ENCODE measurements at places on chromosomes 16 and 17.

GRCh38 chr17:3770466-3770865, 30.5 kb downstream of the ITGAE start:
- peak; percentile 78 for DNase-seq

DNA sequence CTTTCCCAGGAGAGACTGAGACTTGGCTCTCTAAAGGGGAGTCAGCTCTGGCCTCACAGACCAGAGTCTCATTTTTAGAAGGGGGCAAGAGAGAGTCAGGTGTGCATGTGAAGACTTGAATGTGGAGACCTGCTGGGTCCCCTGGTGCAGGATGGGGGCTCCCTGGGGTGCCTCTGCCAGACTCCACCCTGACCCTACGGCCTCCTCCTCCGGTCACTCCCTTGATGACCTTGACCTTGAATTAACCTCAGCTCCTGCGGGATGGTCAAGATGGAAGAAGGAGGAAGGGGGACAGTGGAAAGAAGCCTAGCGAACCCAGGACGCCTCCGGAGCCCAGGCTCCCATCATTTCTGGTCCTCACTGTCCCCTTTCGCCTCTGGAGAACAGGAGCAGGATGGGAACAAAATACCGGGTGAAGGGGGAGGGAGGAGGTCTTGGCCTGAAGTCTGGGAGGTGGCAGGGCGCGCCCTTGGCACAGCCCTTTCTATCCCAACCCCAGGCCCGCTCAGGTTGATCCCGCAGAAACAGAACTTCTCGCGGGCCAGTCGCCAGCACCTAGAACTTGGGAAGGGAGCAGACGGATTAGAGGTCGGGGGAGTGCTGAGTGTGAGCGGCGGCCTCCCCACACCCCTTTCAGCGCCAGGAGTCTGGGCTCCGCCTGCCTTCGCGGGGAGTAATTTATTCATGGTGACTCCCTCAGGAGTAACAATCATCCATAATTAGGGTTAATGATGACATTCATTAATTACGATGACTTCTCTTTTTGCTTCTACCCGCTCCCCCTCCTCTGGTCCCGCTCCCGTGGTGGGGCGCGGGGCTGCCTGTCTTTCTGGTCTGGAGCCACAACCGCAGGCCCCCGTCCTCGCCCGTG, 1.6 kb downstream of the STAC2 start:
- no peak for DNase-seq

- no peak for DNase-seq
These were observed 7.7 kb downstream of the PYCARD start for GRCh38 chr16:31194898-31195297.

DNA sequence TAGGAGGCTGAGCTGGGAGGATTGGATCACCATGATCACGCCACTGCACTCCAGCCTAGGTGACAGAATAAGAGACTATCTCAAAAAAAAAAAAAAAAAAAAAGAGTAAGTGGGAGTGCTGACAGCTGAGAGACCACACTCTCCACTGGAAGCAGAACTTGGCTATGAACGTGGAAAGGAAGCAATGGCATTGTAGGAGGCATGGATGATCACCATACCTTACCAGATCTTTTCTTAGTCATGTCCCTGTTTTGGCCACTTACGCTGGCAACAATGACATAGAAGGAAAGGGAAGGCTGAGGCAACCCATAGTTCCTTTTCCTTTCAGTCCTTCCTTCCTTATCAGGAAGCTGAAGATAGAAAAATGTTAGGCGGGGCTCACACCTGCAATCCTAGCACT, 3.7 kb upstream of the ATP1B2 start:
- DNase-seq = no peak

GRCh38 chr17:55154101-55154500, 110.7 kb upstream of the HLF start:
- no peak for DNase-seq

DNA sequence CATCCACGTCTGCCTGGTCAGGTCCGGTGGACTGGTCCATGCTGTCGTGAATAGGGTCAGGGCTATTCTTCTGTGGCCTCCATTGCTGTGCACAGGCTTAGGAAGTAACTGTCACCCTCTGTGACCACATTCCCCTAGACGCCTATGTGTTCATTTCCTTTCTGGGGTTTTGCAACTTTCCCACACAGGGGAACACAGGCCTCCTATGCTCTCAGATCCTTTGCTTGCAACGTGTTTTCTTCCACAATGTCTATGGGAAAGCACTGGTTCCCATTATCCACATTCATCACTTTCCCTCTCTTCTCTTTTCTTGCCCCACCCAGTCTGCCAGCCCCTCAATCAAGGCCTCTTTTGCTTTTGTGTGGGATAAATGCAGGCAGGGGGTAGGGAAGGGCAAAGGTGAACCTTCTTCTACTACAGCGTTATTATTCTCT, 43.2 kb upstream of the DNAJA2 start:
- DNase-seq = peak; percentile 8

DNA sequence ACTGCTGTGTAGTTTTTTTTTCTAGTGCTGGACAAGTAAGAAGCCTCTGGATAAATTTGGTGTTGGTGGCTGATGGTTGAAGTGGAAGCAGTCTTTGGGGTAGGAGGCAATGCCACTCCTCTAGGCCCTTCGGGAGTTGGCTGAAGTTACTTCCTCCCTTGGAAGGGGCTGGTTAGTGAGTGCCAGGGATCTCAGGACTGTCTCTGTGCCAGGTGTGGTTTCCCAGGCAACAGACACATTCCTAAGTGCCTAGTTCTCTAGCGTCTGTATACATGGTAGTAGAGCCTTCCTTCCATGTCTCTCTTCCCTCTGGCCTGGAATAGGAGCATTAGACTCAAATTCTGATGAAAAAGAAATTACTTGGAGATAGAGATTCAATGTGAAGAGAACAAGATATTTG, 15.3 kb downstream of the TMEM98 start:
- DNase-seq = no peak

DNA sequence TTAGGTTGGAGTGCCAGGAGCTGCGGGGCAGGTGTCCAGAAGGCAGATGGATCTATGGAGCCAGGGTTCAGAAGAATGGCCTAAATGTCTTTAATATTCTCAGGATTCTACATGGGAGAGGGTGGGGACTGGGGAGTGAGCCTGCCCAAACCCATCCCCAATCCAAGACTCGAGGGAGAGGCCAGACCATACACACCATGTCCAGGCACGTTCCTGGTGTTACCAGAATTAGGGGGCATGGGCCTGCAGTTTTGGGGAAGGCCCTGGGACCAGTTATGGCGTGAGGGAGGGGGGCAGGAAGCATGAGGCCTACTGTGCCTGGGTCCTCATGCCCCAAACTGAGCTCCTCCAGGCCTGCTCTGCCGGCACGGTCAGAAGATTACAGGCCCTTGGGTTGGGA, 1.9 kb downstream of the TAX1BP3 start:
- DNase-seq = no peak

DNA sequence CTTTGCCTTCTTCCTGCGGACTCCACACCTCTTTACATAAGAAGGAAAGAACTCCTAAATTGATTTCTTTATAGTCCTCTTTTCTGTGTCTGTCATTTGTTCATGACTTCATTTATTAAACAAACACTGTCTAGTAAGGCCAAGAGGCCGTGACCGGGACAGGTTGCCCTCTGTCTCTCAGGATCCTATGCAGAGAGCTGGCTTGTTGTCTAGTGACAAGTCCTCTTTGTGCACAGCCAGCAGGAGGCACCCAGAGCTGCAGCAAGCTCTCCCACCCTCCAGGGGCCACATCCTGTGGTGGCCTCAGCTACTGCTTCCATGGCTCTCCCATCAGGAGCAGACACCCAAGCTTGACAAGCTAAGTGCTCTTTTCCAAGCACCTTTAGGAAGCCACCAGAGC, 50.6 kb downstream of the PLD6 start:
- DNase-seq = peak; percentile 17

GRCh38 chr17:34384822-34385605, 22.0 kb upstream of the CCL1 start:
- no peak for DNase-seq

- no peak for DNase-seq
These were observed 82.8 kb downstream of the TNFRSF13B start for GRCh38 chr17:16889088-16889465.

GRCh38 chr17:14360856-14361255, 60.0 kb downstream of the HS3ST3B1 start:
- no peak for DNase-seq

- DNase-seq = no peak
These were observed 12.4 kb downstream of the MMD start for GRCh38 chr17:55409030-55409800.

DNA sequence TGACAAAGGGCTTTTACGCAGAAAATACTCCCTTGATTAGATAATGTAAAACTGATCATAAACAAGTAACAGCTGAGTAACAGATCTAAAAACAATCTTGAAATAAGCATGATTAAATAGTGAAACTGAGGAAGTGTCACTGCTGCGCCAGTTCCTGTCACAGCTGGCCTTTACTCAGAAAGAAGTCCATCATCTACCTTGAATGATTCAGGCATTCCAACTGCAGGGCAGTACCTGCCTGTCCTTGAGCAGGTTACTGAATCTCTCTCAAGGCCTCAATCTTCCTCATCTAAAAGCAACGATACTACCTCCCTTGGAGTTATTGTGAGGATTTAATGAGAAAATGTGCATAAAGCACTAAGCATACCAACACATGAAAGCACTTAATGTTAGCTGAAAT, 12.7 kb downstream of the PHLPP2 start:
- DNase-seq = no peak

- DNase-seq = peak; percentile 54
These were observed 504 bp downstream of the MAZ start for GRCh38 chr16:29806641-29807425.

- DNase-seq = no peak
These were observed 8.2 kb downstream of the MYH3 start for GRCh38 chr17:10648956-10649355.

DNA sequence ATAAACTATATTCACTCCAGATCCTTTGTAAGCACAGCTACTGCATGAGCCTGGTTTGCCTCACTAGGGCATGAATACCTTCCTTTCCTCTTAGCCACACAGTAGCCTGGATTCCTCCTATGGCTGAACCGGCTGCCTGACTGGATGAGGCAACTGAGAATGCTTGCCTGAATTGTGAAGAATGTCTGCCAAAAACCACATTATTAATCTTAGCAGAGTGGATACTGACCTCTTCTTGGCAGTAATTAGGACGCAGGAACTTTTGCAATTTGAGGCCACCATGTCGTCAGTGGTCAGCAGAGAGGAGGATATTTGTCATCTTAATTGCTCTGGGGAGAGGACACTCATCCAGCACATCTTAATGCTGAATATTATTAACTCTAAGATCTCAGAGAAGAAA, 651.8 kb upstream of the GOT2 start:
- no peak for DNase-seq

DNA sequence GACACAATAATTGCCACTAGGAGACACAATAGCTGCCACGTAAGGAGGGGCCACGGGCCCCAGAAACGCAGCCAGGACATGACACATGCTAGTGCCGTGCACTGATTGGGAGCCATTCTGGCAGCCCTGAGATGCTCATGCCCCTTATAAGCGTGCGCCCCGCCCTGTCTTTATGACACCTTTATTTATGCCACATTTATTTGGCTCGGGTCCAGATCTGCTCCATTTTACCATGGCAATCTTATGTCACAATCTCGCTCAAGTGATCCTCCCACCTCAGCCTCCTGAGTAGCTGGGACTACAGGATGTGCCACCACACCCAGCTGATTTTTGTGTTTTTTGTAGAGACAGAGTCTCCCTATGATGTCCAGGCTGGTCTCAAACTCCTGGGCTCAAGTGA, 43.8 kb upstream of the NF1 start:
- no peak for DNase-seq

DNA sequence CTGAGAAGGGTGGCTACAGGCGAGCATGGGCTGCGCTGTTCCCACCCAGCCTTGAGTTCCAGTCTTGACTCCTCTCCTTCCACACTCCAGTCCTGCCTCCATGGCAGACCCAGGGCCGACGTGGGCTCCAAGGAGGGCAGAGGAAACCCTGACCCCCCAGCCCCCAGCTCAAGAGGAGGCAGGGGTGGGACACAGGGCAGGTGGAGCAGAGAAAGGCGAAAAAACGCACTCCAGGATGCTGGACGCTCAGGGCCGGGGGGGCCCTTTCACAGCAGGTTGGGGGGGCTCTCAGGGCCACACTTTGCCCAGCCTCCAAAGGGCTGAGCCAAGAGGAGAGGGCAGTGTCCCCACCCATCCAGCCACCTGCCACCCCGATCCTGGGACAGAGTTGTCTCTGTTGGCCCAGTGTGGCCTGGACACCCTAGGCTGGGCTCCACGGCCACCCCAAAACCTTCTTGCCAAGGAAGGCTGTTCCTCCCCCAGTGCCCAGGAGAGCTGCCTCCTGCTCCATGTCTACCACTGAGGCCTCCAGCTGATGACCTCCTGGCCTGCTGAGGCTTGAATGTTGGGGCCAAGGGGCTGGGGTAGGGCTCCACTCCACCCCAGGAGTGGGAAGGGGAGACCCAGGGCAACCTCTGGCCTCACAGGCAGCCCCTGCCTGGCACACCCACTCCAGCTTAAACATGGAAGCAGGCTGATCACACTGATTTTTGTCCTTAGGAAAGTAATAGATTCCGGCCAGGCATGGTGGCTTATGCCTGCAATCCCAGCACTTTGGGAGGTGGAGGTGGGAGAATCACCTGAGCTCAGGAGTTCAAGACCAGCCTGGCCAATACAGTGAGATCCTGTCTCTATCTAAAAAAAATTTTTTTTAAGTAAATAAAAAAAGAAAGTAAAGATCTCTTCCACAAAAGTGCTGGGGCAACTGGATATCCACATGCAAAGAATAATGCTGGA, 7.4 kb upstream of the CCDC57 start:
- no peak for DNase-seq

- no peak for DNase-seq
These were observed 93.4 kb upstream of the CBX4 start for GRCh38 chr17:79932451-79933306.

DNA sequence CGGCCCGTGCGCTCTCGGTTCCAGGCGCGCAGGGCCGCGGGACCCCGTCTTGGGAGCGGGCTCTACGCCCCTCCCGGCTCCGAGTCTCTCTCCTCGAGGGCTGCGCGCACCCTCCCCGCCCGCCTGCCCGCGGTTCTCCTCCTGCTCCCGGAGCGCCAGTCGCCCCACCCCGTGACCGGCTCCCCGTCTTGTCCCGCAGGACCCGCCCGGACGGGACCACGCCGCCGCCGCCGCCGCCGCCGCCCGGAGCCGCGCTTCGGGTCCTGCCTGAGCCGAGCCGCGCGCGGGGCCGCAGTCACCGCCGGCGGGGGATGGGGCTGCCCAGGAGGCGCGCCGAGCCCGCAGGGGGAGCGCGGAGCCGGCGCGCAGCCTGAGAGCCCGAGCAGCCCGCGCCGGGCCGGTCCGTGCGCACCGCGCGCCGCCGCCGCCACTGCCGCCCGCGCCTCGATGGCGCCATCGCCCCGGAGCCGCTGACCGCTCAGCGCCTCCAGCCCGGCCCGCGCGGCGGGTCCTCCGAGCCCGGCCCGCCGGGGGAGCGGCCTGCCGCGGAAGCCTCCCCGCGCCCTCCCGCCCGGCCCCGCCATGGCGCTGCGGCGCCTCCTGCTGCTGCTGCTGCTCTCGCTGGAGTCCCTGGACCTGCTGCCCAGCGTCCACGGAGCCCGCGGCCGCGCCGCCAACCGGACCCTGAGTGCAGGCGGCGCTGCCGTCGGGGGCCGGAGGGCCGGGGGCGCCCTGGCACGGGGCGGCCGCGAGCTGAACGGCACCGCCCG, at the start of gene SHISA6:
TSS of gene SHISA6 (plus strand) at position 373 of the 770 bp plus-strand sequence.
- no peak for DNase-seq

All from activated gamma-delta T cell treated with Interleukin-2 at 50 U/mL for 16 hours (primary cell).